ENCODE measurements at places on chromosomes 12 and 14.

GRCh38 chr14:23388996-23389395, 12.2 kb downstream of the CMTM5 start:
- DNase-seq = no peak

DNA sequence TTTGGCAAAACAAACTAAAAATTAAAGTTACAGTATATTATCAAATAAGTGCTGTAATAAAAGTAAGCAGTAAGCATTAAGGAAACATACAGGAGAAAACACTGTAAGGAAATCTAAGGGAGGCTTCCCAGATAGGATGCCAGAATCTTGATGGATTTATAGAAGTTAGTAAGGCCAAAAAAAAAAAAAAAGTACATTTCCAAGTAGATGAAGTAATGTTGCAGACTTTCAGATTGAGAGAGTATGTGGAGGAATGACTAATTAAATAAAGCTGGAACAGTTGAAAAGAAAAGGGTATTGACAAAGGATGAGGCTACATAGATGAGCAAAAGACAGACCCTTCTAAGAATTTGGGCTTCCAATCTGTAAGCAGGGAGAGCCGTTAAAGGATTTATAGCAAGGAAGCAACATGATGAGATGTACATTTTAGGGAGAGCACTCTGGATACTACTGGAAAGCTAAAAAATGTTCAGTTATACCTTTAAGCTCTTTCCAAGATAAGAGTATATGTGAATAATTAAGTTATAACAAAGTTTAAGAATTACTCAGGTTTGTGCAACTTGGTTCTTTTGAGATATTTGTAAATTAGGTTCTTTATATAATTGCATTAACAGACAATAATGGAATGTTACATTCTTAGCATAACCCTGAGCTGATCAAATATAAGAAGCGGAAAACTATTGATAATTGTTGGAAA, 87.5 kb upstream of the MON2 start:
- DNase-seq = no peak

GRCh38 chr14:64792231-64792630, 87.5 kb downstream of the SPTB start:
- no peak for DNase-seq

DNA sequence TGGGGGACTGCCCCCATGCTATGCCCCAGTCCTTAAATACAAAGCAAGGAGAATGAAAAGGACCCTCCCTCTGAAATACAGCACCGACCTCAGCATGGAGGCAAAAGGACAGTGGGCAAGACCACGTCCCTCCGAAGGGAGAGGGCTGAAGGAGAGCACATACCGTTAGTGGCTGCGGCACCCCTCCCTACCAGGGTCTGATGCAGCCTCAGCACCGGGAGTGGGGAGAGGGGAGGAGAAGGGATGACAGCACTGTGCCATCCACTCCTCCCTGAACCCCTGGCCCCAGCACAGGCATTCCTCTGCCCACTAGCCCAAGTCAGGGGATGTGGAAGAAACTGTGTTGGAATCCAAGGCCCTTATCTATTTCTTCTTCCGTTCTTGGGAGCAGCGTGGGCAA, 3.6 kb upstream of the ACRBP start:
- no peak for DNase-seq

- no peak for DNase-seq
Measured at GRCh38 chr12:47835006-47835830, 15.5 kb upstream of the HDAC7 start.

GRCh38 chr12:65323070-65323469, 44.6 kb downstream of the MSRB3 start:
- no peak for DNase-seq

DNA sequence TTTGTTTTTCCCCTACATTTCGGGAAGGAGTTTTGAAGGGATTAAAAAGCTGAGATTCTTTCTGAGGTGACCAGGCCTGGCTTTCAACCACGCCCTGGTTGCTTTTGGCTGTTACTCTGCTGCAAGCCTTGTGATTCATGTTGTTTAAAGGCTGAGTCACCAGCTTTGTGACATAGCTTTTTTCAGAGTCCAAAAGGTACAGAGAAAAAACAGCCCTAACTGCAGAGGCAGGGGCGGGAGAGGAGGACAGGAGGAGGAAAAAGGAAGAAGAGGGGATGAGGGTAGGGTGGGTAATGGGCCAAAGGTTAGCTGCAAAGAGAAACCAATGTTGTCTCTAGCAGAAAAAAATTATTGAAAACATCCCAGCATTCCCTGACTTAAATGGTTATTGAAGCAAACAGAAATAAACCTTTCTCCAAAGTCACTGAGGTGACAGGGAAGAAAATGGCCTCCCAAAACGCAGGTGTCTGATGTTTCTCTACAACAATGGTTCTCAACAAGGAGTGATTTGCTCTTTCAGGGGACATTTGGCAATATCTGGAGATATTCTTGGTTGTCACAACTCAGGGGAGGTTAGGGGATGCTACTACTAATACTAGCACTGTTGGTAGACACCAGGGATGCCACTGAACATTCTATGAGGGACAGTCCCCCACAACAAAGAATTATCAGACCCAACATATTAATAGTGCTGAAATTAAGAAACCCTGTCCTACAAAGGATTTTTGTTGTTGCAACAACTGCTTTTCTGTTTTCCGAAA, 2.1 kb upstream of the UBC start:
- DNase-seq = peak; percentile 48

- DNase-seq = no peak
Measured at GRCh38 chr12:57416039-57416996, 14.5 kb downstream of the R3HDM2 start.

DNA sequence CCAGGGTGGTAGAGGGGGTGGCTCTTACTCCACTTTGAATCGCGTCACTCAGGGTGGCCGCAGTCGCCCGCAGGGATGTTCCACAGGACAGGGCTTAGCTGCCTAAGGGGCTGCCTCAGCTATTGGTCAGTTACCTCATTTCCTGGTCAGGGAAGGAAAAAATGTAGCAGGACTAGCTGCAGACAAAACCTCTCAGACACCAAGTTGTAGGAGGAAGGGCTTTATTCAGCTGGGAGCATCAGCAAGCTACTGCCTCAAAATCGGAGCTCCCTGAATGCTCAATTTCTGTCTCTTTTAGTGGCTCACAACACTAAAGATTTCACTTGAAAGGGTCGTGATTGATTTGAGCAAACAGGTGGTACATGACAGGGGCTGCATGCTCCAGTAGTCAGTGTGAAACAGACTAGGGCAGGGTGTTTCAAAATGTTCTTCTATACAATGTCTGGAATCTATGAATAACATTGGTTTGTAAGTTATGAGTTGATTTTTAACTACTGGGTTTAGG, 6.4 kb upstream of the CLEC6A start:
- no peak for DNase-seq

- DNase-seq = no peak
Measured at GRCh38 chr12:3199551-3200031, 122.4 kb downstream of the TSPAN9 start.

GRCh38 chr14:63652406-63652805, 10.7 kb upstream of the WDR89 start:
- DNase-seq = no peak

DNA sequence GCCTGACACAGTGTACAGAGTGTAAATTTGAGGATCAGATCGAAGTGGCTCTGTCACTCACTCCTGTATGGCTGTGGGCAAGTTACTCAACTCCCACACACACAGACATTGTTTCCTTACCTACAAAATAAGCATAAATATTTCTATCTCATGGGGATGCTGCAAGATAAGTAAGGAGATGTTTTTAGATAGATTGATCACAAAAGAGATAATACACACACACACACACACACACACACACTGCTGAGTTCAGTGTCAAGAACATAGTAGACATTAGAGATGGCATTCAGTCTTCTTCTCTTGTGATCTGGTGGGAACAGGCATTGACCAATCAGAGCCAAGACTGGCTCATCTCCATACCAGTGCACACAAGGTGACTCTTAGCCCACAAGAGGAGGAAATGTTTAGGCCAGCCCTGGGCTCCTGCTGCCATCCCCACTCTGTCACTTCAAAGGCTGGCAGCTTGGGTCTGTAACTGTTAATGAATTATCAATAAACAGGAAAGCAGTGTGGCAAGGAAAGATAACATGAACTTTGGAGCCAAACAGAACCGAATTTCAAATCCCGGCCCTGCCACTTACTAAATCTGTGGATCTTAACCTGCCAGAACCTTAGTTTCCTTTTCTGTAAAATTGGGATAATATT, 3.4 kb upstream of the RNASE8 start:
- DNase-seq = no peak

DNA sequence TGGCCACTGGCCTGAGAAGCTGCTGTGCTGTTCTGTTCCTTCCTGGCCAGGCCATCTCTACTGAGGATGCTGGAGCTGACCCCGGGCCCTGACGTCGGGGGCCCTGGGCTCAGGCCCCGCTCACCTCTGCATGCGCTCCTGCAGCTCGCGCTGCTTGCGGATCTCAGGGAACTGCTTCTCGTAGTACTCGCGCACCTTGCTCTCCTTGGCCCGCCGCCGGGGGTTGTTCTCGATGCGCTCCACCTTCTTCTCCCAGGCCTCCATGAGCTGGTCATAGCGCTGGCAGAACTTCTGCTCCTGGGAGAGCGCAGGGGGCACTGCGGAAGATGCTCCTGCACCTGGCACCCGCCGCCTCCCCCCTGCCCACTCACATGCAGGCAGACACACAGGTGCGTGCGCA, 135.6 kb downstream of the RFLNA start:
- DNase-seq = no peak

All from MM.1S (cell line).